ENCODE measurements at places on chromosomes 2 and 18.
A peak's percentile ranks its signal among the peaks of the same experiment; 100 is the strongest.

DNA sequence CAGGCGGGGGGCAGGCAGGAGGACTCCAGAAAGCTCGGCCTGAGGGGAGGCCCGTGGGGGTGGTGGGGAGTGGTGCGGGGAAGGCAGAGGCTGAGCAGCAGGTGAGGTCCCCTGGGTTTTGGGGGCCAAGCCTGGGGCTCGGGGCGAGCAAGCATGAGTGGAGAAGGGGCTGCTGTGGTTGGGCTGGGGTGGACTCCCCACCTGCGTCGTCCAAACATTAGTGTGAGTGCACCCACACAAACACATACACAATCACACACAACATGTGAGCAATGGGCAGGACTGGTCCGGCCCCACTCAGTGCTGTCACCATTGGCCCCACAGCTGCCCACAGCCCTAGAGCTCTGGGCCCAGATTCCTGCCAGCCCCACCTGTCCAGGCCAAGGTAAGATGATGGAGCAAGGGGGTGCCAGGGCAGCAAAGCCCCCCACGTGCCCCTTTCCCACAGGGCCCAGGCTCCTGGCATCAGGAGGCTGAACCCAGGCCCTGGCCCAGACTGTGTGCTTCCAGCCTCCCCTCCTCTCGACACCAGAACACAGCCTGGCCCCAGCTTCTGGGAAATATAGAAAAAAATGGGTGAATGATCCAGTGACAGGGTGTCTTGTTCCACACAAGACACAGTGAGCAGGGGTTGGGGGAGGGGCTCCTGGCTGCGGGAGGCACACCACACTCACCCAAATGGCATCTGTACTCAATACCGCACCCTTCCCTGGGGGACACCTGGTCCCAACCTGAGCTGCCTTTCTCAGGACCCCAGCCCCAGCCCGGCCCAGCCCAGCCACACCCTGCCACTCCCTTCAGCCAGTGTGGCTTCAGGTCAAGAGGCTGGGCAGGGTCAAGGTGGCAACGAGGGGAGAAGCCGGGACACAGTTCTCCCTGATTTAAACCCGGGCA, 463 bp upstream of the ALPP start:
- DNase-seq: peak; percentile 27

DNA sequence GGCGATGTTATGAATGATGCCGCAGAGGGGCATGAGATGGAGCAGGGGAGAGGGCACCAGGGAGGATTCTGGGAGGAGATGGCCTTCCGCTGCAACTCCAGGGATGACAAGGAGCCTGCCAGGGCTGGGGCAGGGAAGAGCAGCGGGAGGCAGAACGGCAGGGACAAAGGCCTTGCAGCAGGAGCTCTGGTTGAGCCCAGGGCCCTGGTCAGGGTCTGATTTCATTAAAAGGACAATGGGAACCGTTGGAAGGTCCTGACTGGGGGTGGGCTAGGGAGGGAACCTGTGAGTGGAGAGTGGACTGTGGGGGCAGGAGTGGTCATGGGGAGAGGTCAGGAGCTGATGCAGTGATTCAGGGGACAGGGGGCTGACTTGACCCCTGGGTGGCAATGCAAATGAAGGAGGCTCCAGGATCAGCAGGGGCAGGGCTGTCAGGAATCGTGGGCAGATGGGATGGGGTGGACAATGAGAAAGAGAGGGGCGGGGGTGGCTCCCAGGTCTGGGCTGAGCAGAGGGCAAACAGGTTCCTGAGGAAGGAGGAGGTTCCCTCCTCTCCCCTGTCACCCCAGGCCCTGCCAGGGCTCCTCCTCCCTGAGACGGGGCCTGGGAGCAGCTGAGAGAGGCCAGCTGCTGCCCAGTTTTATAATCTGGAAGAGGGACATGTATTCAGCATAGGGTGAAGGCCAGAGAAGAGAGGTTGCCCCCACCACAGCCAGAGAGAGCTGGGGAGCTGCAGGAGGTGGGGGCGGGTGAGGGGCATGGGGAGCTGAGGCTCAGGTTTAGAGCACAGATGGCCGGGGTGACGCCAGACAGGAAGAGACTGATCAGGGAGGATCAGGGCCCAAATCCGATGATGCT, 7.3 kb upstream of the DUSP2 start:
- DNase-seq: no peak

- no peak for DNase-seq
Measured at GRCh38 chr2:65198737-65199136, 28.9 kb upstream of the ACTR2 start.

DNA sequence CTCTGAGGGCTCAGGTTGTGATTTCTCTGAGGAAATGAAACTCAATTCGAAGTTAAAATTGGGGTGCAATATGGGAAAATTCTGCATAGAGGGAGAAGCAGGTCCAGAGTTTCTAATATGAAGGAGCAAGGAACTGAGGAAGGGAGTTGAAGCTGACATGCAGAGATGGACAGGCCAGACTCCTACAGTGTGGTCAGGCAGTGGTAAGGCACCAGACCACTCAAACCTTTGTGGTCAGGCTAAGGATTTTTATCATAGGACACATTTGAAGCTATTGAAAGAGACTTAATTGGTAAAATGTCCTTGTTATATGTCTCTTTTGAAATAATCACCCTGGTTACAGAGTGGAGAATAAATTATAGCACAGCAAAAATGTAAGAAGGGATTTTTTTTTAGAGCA, 1074.8 kb upstream of the CDH2 start:
- DNase-seq: no peak

DNA sequence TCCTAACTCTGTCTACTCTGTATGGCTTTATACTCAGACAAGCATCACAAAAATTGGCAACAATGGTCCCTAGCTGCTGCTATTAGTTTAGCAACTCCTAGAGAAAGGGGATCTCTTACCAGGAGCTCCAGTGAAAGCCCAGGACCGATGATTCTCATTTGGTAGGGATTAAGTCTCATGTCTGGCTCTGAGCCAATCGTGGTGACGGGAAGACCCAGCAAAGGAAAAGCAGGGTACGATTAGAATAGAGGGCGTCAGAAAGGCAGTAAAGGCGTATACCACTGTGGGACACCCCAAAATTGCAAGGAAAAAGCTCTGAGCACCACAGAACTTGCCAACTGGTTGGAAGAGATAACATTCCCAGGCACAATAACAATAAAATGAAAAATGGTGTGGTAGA, 129.5 kb downstream of the MTCL1 start:
- DNase-seq: no peak

DNA sequence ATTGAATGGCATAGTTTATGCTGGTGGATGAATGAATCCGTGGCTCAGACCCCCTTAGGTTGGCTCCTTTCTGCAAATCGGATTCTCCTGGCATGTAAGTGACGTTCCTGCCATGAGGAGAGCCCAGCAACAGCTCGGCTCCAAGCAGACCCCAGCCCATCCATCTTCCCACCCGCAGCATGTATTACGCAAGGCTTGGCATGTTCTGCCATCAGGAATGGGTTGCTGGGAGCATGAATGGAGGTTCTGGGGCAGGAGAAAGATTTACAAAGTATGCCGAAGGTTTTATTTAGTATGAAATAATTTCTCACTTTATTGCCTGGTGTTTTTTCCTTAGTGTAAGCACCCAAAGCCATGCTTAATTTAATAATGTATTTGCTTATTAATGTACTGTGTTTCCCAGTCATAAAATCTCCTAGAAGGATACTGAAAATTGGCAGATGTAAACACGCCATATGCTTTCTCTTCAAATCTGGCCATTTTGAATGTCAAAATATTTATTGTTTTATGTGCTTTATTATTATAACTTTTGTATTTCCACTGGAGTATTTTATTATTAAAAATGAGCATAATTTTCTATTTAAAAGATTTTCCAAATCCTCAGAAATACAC, 128.5 kb downstream of the ACKR3 start:
- DNase-seq: no peak

DNA sequence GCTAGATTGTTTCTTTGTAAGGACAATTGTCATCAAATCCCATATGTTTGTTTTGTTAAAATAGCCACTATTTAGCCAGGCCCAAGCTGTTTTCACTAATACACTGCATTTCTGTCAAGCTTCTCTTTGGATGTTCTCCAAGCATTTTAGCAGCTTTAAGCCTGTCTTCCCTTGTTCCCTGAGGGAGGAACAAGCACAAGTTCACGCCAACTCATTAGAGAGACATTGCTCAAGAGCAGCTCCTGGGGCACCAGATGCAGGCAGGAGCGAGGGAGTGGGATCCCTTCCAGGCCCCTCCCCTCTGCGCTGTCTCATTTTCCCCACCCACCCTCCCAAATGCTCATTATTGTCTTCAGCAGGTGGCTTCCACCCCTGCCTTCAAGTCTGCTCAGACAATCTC, 32.6 kb upstream of the PPP3R1 start:
- peak; percentile 25 for DNase-seq

DNA sequence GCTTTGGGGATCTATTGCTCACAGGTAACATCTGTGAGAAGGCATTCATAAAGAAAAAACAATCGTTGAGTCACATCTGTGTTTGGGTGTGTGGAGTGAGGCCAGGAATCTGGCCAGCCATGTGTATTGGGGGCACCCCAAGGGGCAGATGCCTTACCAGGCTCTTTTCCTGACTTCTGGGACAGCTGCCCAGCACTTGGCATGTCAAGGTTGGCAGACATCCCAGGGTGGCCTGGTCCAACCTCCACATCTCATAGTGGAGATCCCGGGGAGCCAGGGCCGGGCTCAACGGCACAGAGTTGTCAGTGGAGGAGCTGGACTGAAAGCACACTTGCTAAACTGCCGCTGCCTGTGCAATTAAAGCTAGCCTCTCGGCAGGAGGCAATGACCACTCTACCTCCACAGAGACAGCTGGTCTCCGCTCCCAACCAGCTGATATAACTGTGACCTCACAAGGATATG, 75.3 kb upstream of the MGAT4A start:
- DNase-seq: peak; percentile 36

DNA sequence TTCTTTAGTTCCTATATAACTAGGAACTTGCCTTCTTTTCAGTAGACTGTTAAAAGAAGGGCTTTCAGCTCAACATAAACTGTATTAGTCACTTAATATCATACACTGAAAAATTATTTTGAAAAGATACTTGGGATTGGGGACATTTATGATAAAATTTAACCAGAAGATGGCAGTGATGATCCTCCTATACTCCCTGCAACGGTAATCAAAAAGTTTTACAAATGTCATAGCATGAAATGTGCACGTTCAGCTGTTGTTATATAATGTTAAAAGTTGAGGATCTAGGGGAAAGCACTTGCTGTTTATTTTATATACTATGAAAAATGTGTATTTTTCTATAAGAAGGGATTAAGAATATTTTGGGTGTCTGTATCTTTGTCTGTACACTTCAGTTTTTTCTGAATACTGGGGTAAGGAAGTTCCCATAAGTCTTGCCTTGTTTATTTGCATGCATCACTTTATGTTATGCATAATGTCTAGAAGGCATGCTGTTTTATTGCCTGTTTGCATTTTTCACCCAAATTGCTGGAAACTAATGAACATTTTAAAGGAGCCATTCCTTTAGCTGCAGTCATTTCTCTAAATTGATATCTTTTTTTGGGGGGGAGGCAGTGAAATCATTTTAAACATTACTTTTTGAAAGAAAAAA, 19.0 kb downstream of the DYNC1I2 start:
- peak; percentile 12 for DNase-seq
